Neuronal stem cell (in vitro differentiated cells): ENCODE measurements at places on chromosomes 3 and 15.
A peak's percentile ranks its signal among the peaks of the same experiment; 100 is the strongest.

- no peak for DNase-seq
These were observed 234.2 kb upstream of the ST8SIA2 start for GRCh38 chr15:92159481-92159880.

DNA sequence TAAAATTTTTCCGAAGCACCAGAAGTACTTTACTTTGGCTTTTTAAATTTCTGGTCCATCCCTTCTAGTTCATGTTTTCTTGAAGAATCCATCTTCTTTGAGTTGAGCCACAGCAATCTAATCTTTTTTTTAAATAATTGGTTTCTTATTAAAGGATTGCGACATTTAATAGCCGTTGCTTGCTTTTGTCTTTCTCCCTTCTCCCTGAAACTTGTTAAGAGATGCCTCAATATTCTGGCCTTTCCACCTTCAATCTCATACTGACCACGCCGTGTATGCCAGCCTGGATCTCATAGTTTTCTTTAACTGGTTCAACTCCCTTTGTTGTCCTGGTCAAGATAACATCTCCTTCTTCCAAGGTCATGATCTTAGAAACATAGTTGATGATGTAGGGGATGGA, 18.4 kb upstream of the RPLP1 start:
- no peak for DNase-seq

GRCh38 chr3:141864281-141864970, 12.0 kb upstream of the ATP1B3 start:
- no peak for DNase-seq

DNA sequence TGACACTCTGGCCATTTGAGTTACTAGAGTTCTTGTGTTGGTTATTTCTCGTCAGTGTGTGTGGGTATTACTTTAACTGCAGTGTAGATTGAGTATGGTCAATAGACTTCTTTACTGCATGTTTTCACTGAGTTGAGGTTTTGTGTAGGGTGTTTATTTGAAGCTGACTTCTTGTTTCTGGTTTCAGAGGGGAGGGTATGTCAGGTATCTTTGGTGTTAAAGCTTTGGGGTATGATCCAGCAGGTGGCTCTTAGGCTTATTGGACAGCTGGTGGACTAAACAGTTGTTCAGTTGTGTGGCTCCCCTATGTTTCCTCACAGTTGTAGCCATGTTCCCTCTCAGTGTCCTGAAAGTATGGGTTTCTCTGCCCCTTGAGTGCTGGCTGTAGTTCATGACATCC, 72.0 kb downstream of the AKAP13 start:
- no peak for DNase-seq

- no peak for DNase-seq
These were observed 27.0 kb downstream of the ADIPOQ start for GRCh38 chr3:186869253-186870100.

DNA sequence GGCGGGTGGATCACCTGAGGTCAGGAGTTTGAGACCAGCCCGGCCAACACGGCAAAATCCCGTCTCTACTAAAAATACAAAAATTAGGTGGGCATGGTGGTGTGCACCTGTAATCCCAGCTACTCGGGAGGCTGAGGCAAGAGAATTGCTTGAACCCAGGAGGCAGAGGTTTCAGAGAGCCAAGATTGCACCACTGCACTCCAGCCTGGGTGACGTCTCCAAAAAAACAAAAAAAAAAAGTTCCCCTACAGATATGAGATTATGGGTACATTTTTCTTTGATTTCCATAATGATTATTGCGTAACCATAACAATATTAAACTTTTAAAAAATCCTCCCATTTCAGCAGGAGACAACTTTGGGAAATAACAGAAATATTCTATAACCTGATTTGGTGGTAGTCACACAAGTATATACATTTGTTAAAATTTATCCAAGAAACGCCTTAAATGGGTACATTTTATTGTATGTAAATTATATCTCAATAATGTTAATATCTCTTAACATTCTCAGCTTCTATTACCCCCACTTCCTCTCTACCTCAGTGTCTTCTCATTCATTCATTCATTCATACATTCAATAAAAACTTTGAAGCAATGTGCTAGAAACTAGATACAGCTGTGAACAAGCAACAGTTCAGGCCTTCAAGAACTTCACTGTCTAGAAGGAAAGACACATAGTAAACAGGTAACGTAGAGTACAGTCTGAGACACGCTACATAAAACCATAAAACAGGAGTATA, 6.6 kb downstream of the UBR1 start:
- DNase-seq, result no peak

DNA sequence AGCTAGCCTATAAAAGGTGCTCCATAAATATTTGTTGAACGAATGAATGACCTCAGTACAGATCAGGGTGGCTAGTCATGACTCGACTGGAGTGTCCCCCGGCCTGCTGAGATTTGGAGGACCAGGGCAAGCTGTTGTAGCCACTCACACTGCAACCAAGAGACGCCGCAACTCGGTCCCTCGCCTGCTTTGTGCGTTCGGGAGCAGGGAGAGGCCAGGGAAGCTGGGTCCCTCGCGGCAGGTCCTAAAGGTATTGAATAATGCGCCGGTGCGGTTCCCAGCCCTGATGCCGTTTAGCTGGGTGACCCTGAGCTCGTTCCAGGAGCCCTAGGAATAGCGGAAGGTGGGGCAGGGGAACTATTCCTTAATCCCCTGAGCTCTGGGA, 1.8 kb downstream of the IGDCC4 start:
- DNase-seq, result no peak

- no peak for DNase-seq
These were observed 48.7 kb upstream of the OCA2 start for GRCh38 chr15:28147801-28148200.

- DNase-seq, result no peak
These were observed 47.8 kb downstream of the TNFAIP8L3 start for GRCh38 chr15:51046799-51047449.

- DNase-seq, result no peak
These were observed 44.1 kb upstream of the RASGRP1 start for GRCh38 chr15:38608682-38609081.

GRCh38 chr3:160001148-160001760, 12.6 kb downstream of the IL12A start:
- DNase-seq, result no peak

DNA sequence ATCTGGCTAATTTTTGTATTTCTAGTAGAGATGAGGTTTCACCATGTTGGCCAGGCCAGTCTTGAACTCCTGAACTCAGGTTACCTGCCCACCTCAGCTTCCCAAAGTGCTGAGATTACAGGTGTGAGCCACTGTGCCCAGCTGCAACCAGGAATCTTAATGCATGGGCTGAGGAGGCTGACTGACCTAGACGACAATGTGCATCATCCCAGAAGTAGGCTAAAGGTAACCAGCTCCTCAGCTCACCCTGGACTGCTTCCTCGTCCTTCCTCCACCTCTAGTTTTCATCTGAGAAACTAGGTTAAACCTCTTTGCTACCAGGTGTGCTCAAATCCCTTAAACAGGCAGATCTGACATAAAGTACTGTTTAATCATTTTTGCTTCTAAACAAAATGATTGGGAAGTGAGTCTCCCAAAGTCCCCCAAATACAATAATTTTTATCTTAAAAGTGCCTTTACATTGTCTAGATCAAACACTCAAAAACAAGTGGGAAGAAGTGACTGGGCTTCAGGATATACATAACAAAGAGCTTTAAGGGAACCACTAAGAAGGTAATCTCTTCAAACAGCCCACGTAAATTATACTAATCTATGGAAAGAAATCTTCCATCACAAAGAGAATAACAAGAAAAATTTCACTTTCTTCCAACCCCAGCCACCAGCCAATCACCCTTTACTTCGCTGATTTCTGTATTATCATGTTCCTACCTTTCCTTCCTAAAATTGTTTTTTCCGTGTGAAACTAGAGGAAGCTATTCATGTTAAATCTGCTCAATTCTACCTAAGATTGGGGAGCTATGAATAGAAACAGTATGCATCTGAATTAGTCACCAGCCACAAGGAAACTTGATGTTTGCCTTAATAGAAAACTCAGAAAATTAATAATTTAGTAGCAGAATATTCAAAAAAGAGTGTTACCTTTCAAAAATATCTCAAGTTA, 34.7 kb downstream of the IGF2BP2 start:
- no peak for DNase-seq

- DNase-seq, result peak; percentile 24
These were observed 37.4 kb downstream of the ZNF860 start for GRCh38 chr3:32018757-32019564.

GRCh38 chr3:100090669-100091005, 23.7 kb downstream of the FILIP1L start:
- DNase-seq, result no peak

DNA sequence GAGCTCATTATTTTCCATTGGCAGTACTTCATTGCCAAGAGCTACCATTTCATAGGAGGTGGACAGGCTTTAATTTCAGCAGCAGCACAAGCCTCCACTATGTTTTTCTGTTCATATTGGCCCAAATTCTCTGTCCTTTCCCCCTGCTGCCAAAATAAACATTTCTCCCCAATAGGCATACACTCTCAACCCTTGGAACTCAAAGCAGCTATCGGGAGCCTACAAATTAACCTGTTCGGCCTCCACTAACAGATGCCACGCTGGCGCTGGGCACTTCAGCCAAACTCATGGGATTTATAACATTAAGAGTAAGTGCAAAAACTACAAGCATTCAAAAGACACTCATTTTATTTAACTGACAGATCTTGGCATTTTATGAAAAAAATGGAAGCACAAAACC, 95.7 kb downstream of the NSUN3 start:
- DNase-seq, result no peak

DNA sequence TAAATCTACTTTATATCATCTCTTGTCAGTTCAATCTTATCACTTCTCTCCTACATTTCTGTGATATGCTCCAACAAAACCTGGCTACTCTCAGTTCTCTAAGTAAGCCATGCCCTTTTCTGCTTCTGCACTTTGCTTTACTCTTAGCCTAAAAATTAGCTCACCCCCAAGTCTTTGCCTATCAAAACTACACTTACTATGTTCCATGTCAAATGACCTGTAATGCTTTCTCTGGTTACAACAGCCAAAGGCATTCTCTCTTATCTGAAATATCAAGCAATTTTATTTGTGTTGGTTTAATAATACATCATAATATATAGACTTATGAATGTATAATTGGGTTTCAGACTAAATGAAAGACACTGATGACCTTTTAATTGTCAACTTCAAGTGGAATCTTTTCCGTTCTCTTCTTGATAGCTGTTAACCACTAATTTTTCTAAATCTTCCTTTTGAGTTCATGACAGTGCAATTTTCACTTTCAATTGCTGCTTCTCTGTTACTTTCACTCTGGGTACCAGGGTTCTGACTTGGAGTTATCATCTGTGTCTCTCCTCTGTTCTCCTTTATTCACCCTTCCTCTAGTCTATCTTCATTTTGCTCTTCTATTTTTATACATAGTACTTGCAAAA, 619.0 kb upstream of the GOLIM4 start:
- no peak for DNase-seq

GRCh38 chr3:42999632-43000031, 20.5 kb downstream of the GASK1A start:
- DNase-seq, result no peak

DNA sequence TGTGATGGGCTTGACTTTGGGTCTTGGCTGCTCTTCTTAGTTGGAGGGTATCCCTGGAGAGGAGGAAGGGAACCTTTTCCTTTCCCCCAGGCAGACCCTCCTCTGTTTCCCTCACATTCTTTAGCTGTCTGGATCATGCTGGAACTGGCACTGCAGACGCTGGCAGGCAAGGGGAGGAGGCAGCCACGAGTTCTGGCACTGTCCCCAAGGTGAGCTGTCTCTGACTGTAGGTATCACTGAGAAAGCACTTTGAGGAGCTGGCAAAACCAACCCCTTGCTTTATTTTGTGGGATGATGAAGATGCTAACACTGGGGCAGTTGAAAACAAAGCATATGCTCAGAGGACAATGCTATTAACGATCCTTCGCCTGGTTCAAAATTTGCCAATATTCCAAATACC, 175.0 kb downstream of the SOX2 start:
- DNase-seq, result no peak

GRCh38 chr3:108487439-108487838, 23.0 kb downstream of the MYH15 start:
- no peak for DNase-seq

DNA sequence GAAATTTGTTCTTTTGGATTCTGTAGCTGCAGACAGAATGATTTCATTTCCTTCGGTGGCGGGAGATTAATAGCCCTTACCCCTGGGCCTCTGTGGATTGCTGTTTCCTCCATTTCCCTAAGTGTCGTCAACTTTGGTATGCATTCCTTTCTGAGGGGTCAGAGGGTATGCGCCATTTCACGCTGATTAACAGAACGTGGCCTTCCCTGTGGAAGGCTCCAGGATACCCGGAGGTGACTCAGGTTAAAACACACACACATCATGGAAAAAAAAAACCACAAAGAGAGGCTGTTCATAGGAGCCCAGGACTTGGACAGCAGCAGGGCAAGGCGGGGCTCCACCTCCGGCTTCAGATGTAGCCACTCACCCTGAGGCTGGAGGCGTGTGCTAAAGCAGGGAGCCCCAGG, 51.9 kb downstream of the EPHB1 start:
- DNase-seq, result no peak

GRCh38 chr3:38454884-38455638, 1.4 kb downstream of the ACVR2B start:
- DNase-seq, result peak; percentile 82

GRCh38 chr3:41196499-41197410, 2.5 kb upstream of the CTNNB1 start:
- no peak for DNase-seq

DNA sequence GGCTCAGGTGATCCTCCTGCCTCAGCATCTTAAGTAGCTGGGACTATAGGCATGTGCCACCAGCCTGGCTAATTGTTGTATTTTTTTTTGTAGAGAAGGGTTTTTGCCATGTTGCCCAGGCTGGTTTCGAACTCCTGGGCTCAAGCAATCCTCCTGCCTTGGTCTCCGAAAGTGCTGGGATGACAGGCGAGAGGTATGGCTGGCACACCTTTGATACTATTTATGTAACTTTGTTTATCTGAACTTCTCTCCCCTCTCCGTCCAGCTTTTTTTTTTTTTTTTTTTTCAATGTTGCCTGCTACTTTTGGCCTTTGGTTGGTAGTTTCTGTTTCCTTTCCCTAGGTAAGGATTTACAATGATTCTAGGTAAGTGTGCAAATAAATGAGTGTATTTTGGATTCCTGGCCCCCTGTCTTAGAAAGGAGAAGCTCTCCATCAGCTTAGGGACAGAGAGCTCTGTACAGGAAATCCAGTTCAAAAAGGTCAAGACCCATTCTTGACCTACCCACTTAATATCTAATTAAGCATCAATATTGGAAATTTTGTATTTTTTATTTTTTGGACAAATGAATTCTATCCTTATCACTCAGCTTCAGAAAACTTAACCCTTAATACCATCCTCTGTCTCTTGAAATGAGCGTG, 6.8 kb downstream of the ARL6IP5 start:
- no peak for DNase-seq

GRCh38 chr3:68441054-68441453, 491.3 kb downstream of the TAFA4 start:
- no peak for DNase-seq

GRCh38 chr3:29281344-29282241, 722 bp downstream of the RBMS3 start:
- DNase-seq, result peak; percentile 38
